DMS79 treated with DMSO at 0.1 percent for 48 hours (cell line): ENCODE measurements at places on chromosomes 2 and 18.

GRCh38 chr18:56097621-56098020 lies 509.6 kb upstream of the TCF4 start:
- no peak for DNase-seq

DNA sequence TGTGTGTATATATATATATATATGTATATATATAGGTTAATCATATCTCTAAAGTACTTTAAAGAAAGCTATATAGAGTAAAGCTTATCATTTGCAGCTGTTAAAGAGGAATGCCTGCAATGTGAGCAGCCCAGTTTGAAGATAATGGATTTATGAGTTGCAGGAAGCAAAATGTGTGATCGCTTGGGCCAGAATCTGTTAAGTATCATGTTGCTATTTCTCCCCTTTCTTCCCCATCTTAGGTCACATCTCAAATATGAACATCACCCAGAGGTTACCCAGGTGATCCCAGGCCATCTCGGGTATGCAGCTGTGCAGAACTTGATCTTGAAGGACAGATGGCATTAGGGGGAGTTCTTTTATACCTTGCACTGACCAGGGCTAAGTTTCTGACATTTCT lies 316.5 kb downstream of the MTX2 start:
- no peak for DNase-seq

- DNase-seq, result no peak
These were observed 24.8 kb downstream of the ESCO1 start for GRCh38 chr18:21575656-21576055.

DNA sequence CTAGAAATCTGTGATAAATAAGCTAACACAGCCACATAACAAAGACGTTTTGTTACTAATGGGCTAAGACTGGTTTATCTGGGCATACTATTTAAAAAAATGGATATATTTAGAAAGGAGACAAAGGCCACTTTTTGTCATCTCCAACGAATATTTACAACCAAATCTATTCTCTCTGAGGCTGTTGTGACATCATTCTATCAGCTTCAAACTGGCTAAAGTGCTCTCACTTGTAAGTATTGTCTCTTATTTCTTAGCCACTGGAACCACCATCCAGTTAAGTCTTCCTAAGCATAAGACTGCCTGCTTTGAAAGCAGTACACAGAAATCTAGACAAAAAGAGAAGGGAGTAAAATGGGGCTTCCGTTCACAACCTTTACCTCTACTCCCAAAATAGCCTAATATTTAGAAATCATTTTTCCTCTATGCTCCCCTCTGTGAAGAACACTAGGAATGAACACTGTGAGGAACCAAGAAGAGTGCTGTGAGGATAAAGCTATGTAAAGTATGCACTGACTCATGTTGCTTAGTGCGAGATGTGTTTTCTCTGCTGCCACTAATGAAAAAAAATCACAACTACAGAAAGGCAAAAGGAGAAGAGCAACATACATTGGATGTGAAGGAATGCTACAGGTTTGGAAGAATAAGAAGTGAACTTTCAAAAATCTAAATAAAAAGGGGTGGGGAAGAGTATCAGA lies 264.1 kb downstream of the EXOC6B start:
- DNase-seq, result no peak

- DNase-seq, result no peak
These were observed 42.2 kb downstream of the TAF4B start for GRCh38 chr18:26268454-26268853.

DNA sequence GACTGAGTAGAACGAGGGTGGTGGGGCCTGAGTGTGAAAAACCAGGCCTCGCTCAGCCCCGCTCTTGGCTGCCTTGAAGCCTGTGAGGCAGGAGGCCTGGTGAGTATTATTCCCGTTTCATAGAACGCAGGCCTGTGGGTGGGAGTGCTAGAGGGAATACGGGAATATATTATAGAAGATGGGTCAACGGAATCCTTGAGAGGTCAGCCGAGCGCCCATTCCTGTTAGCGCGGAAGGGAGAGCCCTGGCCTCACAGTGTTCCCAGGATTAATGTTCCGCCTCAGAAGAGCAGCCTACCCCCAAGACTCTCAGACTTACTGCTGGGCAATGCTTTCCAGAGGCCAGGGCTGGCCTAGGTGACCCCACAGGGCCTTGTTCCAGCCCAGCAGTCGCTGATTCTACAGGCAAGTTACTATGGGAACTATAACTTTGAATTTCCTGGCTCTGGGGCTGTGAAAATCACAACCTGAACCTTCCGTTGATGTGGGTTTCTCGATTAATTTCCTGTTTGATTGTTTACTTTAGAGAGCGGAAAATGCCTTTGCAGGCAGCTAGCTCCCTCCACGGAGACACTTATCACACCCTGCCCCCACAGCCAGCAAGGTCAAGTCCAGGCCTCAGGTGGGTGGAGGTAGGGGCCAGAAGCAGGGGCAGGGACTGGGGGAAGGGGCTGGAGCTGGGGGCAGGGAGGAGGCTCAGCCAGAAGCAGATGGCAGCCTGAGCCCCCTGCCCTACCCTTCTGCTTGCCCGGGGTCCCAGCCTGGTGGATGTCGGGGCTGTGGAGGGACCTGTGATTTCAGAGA lies 108.3 kb downstream of the SMAD7 start:
- peak; percentile 27 for DNase-seq

DNA sequence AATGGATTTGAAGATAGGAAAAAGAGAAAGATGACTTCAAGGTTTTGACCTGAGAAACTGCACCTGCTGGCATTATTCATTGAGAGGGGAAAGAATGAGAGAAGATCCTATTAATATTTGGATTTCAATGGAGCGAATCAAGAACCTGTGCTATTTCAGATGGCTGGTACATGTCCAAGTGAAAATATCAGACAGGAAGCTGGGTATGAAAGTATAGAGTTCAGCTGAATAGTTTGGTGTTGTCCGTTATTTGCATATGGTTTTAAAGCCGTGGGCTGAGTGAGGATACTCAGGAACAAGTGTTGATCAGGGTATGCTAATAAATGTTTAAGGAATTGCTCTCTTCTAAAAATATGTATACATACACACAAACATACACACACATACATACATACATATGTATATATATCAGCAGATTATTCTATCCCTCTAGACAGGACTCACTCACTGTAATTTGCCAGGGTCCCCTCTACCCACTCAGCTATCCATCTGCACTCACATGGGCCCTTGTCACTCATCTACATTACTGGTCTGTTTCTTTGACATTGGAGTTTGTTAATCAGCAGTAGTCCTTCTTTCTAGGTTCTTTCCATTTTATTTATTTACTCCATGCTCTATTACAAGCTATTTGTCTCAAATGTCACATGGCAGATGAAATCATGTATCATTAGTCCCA lies 33.9 kb upstream of the IKZF2 start:
- DNase-seq, result no peak

DNA sequence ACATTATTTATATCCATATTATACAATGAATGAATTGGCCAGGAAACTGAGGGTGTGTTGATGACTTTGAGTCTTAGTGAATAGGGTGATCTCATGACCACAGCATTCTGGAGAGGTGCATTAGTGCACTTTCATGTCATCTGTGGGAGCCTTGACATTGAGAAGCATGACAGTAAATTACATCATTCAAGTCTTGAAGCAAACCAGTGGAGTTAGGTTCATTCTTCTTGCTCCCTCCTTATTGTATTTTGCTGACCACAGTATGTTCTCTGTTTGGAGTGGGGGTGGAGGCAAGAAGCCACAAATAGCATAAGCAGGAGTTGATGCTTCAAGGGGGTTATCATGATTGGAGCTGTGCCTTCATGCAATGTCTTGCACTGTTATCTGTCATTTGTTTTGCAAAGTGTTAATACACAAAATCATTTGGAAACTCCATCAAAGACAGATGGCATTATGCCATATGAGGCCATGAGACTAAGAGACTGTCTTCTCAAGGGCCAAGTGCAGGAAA lies 680.2 kb downstream of the NYAP2 start:
- no peak for DNase-seq

DNA sequence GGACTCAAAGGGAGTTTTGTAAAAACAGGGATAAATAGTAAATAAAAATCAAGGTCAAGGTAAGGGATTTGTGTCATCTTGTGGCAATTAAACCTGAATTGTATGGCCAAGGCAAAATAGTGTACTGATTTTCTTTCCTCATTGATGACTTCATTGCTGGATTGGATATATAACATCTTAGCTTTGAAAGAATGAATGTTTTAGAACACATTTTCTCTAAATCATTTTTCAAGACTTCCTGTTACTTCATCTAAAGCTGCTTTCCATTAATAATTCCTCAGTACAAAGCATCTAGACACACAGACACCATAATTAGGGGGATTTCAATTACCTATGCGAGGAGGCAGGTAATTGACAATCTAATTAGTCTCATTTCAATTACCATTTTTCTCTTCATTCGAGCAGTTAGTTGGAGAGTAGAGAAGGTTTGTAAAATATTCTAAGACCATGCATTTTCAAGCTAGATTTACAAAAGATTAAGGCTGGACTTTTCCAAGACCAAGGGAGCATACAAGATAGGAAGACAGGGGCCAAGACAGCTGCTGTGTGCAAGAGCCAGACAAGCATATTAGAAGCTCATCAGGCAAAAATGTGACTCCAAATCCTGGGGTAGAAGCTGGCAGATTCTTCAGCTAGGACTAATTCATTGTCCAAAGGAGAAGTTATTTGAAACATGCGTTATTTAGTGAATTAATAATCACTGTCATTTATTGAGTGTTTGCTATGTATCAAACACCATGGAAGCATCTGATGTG lies 253.6 kb downstream of the EPHA4 start:
- DNase-seq, result no peak

GRCh38 chr2:98404556-98405250 lies 40.0 kb upstream of the INPP4A start:
- DNase-seq, result no peak

DNA sequence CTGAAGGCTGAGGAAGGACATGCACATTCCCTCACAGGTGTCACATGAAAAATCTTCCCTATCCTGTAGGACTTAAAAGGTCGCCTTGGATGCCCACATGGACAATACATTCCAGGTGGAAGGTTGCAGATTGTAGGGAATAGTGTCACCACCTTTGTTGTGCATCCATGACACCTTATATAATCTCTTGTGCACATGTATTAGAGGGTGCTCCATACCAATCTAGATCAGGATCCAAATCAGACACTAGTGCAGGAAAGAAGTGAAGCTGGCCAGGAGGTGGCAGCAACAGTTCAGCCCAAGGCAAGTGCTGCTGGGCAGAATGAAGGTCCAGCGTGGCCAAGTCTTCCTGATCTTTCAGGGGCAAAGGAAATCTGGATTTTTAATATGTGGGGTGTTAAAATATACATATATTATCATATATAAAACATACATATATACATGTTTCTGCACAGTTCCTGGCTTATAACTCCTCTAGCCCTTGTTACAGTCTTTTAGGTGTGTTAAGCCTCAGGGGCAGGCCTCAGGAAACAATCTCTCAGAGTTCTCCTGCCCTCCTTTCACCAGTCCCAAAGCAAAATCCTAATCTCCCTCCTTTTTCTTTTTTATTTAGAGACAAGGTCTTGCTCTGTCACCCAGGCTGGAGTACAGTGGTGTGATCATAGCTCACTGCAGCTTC lies 16.6 kb downstream of the NIF3L1 start:
- DNase-seq, result peak; percentile 20

DNA sequence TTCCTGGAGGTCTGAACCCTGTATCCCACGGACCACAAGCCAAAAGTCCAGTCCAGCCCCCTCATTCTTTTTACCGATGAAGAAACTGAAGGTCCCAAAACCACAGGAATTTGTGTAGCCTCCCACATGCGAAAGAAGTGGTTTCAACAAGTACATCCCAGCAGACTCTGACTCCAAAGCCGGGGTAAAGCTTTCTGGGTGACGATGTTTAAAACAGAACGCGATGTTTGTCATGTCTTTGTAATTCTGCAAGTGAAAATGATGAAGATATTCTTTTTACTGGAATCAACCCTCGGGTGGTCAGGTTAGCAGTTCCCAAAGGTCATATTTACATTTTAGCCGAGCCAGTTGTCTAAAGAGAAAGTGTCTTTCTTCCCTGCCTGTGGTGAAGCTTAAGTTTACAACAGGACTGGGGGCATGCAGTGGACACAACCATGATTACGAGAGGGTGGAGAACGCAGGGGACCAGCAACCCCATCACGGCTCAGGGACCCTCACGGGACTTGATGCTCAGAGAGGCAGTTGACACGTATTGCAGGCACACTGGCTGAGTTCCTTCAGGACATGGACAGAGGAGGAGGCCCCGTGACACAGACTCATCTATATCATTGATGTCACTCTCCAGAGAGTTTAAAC lies 17.8 kb upstream of the TMEM131 start:
- DNase-seq, result no peak

GRCh38 chr18:59724103-59724502 lies 26.9 kb upstream of the CCBE1 start:
- no peak for DNase-seq

GRCh38 chr2:218259099-218259961 lies 1.5 kb upstream of the GPBAR1 start:
- no peak for DNase-seq

DNA sequence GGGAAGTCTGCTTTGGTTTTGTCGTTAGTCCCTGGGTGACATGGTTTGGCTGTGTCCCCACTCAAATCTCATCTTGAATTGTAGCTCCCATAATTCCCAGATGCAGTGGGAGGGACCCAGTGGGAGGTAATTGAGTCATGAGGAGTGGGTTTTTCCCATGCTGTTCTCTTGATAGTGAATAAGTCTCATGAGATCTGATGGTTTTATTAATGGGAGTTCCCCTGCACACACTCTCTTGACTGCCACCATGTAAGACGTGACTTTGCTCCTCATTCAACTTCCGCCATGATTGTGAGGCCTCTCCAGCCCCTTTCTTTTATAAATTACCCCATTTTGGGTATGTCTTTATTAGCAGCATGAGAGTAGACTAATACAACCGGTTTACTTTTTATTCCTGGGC lies 405.8 kb upstream of the ID2 start:
- DNase-seq, result no peak

GRCh38 chr2:1972011-1972410 lies 227.7 kb upstream of the PXDN start:
- DNase-seq, result peak; percentile 51

- no peak for DNase-seq
These were observed 93.9 kb downstream of the SH3RF3 start for GRCh38 chr2:109222825-109223471.

DNA sequence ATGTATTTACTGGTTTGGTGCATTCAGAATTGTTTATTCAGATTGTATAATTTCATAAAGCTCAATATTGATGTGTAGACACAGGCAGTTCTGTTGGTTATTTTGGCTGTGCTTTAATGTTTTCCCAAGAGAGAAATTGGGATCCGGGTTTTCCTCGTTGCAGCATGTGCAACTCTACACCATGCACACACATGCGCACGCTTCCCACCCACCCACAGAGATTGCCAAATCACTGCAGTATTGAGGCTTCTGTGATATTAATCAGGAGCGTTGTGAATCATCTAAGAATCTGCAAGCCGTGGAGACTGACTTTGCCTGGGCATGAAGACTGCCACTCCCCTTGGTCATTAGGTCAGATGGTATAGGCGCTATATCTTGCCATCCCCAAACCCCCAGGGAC lies 571.5 kb downstream of the SLC4A3 start:
- no peak for DNase-seq

- DNase-seq, result no peak
These were observed 80.4 kb downstream of the SH3RF3 start for GRCh38 chr2:109209412-109209811.
